NCI-H774 (cell line): ENCODE measurements at places on chromosomes 2 and 18.

GRCh38 chr2:2254206-2254605, 76.9 kb downstream of the MYT1L start:
- no peak for DNase-seq

- no peak for DNase-seq
Observed at GRCh38 chr2:117087535-117088291, 726.8 kb upstream of the DDX18 start.

GRCh38 chr2:241317391-241317790, 1.7 kb downstream of the SEPTIN2 start:
- no peak for DNase-seq

DNA sequence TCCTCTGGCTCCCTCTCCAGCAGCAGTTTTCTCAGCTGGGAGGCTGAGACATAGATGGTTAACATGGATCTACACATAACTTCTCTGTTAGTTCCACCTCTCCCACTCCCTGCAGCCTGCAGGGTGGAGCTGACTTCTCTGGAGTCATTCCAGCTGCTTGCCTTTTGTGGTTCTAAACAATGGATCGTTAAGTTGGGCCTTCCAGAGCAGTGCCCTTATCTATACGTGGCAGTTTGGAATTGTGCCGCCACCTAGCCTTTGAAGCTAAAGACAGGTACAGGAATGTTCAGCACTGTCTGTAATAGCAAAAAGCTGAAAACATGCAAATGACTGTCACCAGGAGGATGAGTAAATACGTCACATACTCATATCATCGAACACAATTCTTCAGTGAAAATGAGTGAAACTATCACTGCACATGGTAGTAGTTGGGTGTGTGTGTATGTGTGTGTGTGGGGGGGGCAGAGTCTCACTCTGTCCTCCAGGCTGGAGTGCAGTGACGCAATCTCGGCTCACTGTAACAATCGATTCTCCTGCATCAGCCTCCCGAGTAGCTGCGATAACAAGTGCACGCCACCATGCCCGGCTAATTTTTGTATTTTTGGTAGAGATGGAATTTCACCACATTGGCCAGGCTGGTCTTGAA, 50.3 kb downstream of the SH2D6 start:
- DNase-seq = no peak

GRCh38 chr2:158890296-158890905, 78.0 kb upstream of the TANC1 start:
- no peak for DNase-seq
